ENCODE measurements at places on chromosomes 12 and 14.

GRCh38 chr12:16515666-16516065 is 90.3 kb downstream of the LMO3 start:
- DNase-seq, result peak; percentile 24

DNA sequence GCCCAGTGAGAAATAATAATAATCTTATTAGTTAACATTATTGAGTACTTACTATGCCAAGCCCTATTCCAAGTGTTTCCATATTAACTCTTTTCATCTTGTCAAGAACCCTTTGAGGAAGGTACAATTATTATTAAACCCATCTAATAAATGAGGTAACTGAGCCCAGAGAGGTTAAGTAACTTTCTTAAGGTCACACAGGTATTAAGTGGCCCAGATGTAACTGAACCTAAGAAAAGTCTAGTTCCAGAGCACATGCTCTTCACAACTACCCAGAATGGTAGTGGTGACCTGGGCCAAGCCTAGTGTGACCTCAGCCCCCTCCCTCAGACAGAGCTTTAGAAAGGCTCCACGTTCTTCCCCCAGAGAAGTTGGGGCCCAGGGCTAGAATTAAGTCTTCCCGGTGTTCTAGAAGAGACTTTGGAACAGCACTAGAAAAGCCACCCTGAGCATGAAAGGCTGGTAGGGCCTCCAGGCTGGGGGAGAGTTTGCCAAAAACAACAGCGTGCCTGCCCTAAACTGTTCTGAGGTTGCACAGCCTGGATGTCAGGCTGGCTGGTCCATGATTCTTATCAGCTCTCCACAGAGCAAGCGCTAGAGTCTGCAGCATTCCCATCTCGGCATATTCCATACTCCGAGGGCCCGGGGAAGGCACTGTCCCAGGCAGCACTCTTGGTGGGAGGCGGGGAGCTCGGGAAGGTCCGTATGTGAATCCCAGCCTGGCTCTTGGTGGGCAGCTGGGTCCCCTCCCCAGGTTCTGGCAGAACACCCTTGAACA is 41.3 kb upstream of the CTDSP2 start:
- peak; percentile 99 for DNase-seq

- no peak for DNase-seq
These were observed 866.3 kb downstream of the NRXN3 start for GRCh38 chr14:79036441-79036840.

DNA sequence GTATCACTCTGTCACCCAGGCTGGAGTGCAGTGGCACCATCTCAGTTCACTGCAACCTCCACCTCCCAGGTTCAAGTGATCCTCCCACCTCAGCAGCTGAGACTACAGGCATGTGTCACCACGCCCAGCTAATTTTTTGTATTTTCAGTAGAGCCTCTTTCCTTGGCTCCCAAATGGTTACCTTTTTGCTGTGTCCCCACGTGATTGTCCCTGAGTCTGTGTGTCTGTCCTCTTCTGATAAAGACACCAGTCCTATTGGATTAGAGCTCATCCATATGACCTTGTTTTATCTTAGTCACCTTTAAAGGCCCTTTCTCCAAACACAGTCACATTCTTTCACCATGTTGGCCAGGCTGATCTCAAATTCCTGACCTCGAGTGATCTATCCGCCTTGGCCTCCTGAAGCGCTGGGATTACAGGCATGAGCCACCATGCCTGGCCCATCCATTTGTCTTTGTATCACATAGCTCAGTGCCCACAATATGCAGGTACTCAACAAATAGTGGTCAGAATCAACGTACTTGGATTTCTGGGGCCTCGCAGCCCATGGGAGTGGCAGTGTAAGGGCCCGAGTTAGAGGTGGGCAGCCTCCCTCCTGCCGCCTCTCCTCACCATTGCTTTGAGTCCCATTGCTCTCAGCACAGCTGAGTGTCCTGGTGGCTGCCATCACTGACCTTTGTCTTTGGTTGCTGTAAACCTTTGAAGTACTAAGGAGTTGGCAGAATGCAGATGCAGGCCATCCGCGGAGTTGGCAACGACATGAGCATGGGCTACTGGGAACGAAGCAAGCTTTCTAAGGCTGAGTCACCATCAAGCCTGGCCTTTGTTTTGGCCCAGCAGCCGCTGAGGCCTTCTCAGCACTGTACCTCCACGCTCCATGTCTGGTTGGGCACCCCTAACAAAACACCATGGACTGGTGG is 9.3 kb downstream of the TPCN1 start:
- DNase-seq, result no peak

- DNase-seq, result peak; percentile 54
These were observed 3.6 kb upstream of the UBC start for GRCh38 chr12:124917841-124918621.

Data from SJCRH30 (cell line).